ENCODE measurements at places on chromosomes 2 and 18. TPM values are rescaled to one million over a fixed set of nuclear protein-coding genes. Genes with fewer than 3 reads are reported as not detected.

Gene HOXD8
- not detected for polyA plus RNA-seq

Gene CFAP65
- polyA plus RNA-seq: 1.7 TPM

Gene HNMT
- not detected for polyA plus RNA-seq

Gene C1QL2
- polyA plus RNA-seq: not detected

Gene CDK5R2
- 3.1 TPM for polyA plus RNA-seq

Gene ATAD2B
- polyA plus RNA-seq: 37.6 TPM

Gene COL4A4
- 0.46 TPM for polyA plus RNA-seq
